T-helper 22 cell (primary cell): ENCODE measurements at places on chromosomes 12 and 14.

GRCh38 chr14:24054646-24055045 lies 2.8 kb downstream of the CARMIL3 start:
- no peak for DNase-seq

DNA sequence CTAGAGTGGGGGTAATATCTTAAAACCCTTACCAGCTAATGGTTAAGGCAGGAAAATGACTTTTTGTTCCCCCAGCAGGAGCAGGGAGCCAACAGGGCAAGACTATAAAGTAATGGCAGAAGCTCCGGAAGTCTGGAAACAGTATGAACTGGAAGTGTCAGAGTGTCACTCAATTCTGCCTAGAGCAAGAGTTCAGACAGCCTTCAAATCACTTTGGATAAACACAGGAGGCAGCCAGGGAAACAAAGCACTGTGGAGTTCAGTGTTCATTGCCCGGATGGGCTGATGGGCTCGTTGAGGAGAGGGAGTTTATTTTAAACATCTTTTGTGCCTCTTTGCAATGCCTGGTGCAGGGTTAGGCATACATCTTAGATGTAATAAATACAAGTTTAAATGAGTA lies 16.5 kb upstream of the DYRK2 start:
- DNase-seq = no peak

- DNase-seq = no peak
Measured at GRCh38 chr14:68476212-68477109, 316.4 kb downstream of the ZFP36L1 start.

- no peak for DNase-seq
Measured at GRCh38 chr14:89399594-89400068, 17.4 kb downstream of the FOXN3 start.

GRCh38 chr14:105075379-105076295 lies 10.4 kb upstream of the GPR132 start:
- DNase-seq = no peak

DNA sequence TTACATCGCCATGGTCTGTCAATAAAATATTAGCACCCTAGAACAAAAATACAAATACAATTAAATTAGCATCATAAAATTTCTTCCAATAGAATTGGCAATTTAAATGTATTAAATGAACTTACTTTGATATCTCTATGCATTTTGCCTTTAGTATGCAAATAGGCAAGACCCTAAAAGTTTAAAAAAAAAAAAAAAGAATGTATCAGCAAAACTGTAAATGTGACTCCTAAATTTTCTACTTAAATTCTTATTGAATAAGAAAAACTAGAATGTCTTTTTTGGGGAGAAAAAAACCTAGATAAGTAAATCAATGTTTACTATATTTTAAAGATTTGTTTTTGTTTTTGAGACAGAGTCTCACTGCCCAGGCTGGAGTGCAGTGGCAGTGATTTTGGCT lies 56.2 kb downstream of the MAP4K5 start:
- DNase-seq = no peak

DNA sequence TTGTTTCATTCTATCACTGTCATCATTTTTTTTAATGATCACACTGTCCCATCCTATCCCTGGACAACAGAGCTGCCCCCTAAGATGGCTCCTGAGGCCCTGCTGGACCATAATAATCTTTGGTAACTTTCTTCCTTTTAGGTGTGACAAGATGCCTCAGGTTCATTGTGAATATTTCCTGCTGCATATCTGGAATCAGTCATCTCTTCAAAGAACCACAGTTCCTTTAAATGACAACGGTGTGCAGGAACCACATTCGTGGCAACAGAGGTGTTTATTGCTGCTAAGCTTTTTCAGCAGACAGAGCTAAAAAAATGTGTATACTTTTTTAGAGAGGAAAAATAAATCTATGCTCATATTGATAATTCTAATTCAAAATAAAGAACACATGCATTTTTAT lies 312.9 kb downstream of the MED13L start:
- DNase-seq = no peak

DNA sequence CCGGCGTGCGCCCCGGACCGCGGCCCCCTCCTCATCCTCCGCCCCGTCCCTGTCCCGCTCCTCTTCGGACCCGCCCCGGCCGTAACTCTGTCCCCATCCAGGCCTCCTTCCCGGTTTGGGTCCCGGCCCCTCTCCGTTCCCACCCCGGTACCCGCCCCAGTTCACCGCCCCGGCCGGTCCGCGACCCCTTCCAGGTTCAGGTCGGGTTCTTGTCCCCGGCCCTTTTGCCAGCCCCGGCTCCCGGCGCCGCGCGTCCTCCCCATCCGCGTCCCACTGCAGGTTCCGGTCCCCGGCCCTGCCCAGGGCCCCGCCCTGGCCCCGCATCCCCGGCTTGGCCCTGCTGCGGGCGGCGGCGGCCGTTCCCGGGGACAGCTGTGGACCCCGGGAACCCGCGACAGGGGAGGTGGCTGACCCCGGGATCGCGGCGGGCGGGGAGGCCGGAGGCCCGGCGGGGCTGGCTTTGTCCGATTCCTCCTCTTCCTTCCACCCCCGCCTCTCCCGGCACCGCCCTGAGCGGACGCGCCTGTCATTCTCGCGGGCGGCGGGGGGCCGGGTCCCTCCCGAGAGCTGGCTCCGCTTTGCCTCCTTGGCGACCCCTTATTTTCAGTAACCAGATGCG lies 601 bp downstream of the KLC1 start:
- DNase-seq = peak; percentile 4

DNA sequence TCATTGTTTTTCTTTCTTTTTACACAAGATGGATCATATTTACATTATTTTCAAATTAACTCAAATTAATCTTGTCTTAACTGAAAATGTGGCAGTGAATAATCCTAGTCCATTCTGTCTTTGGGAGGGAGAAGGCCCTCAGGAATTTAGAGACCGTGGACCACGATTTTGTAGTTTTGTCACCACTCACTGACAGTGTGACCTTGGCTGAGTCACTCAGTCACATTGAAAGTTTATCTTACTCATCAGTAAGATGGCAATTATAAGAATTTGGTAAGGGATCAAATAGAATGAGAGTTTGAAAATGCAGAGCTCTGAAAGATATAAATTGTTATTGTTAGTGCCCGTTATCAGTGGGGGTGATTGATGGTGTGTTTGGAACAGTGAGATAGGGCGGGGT lies 16.4 kb downstream of the FOXJ2 start:
- DNase-seq = no peak

GRCh38 chr14:63677891-63678379 lies 36.3 kb upstream of the WDR89 start:
- no peak for DNase-seq

GRCh38 chr14:96746101-96746500 lies 51.1 kb upstream of the VRK1 start:
- DNase-seq = no peak

- DNase-seq = no peak
Measured at GRCh38 chr12:28963554-28963953, 185.5 kb upstream of the FAR2 start.

- no peak for DNase-seq
Measured at GRCh38 chr12:72888693-72889092, 616.5 kb downstream of the TRHDE start.

DNA sequence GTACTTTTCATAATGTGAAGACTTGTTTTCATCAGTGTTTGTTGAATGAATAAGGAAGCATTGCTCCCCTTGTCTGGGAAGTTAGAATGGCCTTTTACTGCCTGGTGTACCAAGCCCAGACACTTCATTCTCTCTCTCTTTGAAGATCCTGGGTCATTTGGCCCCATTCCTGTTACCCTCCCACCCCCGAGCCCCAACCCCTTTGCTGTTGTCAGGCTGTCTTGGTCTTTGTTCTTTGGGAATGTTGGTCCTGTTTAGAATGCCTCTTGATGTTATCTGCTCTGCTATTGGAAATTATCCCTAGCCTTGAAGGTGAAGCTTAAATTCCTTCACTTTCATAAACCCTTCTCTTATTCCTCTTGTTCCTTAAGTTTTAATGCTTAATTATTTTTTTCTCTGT lies 13.8 kb downstream of the DERA start:
- no peak for DNase-seq

- no peak for DNase-seq
Measured at GRCh38 chr12:65961190-65962035, 137.1 kb downstream of the HMGA2 start.

GRCh38 chr14:81400852-81401251 lies 728 bp upstream of the STON2 start:
- no peak for DNase-seq

- no peak for DNase-seq
Measured at GRCh38 chr14:68349900-68350629, 442.8 kb downstream of the ZFP36L1 start.

DNA sequence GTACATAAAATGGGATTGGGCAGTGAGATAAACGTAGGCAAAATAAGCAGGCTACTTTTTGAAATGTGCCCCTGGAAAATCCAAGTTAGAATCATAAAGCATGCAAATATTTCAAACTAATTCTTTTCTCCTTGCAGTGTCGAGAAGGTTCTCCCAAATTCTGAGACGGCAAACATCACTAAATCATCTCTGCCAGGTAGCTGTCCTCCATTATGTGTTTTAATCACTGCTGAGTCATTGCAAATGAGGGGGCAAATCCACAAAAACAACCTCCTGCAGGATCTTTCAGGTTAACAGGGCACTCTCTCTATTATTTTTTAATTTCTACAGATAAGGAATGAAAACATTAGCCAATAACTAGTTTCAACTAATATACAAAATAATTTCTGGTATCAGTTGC lies 63.2 kb upstream of the RIC8B start:
- DNase-seq = no peak

DNA sequence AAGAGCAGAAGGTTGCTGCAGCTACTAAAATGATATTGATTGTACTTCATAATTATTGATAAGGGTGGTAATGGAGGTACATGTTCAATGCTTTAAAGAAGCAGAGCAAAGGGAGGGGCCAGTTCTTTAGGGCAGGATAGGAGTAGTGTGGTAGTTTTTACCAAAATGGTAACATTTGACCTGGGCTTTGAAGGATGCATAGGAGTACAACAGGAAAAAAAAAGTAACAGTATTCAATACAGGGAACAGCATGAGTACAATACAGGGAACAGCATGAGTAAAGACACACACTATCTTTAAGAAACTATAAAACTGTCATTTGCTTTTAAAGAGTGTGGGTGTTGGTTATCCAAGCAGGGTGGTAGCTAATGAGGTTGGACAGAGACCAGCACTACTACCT lies 215.0 kb upstream of the CRY1 start:
- DNase-seq = no peak
